Kidney (tissue), 22 donors: ENCODE measurements at places on chromosomes 2 and 18. TPM values are rescaled to one million over a fixed set of nuclear protein-coding genes. Genes with fewer than 3 reads are reported as not detected.

The CCL20 gene
- polyA plus RNA-seq, result 2.5 TPM

The UGT1A8 gene
- 30.0 TPM for polyA plus RNA-seq

The GAL3ST2 gene
- polyA plus RNA-seq, result 0.39 TPM

The SANBR gene
- 1.6 TPM for polyA plus RNA-seq

The DNAH7 gene
- 3.8 TPM for polyA plus RNA-seq

The NOSTRIN gene
- 41.8 TPM for polyA plus RNA-seq

The FOXD4L1 gene
- not detected for polyA plus RNA-seq

The PLEKHA3 gene
- 9.4 TPM for polyA plus RNA-seq

The CAPN14 gene
- polyA plus RNA-seq, result 0.22 TPM

The REEP1 gene
- 3.3 TPM for polyA plus RNA-seq

The MAP4K4 gene
- polyA plus RNA-seq, result 8.4 TPM
